ENCODE measurements at places on chromosomes 1 and 21. TPM values are rescaled to one million over a fixed set of nuclear protein-coding genes. Genes with fewer than 3 reads are reported as not detected.

- no peak for DNase-seq
Measured at GRCh38 chr1:182029002-182029378, 32.5 kb downstream of the ZNF648 start.

The FCRL1 gene
- total RNA-seq = not detected

The C1orf141 gene
- total RNA-seq = not detected

DNA sequence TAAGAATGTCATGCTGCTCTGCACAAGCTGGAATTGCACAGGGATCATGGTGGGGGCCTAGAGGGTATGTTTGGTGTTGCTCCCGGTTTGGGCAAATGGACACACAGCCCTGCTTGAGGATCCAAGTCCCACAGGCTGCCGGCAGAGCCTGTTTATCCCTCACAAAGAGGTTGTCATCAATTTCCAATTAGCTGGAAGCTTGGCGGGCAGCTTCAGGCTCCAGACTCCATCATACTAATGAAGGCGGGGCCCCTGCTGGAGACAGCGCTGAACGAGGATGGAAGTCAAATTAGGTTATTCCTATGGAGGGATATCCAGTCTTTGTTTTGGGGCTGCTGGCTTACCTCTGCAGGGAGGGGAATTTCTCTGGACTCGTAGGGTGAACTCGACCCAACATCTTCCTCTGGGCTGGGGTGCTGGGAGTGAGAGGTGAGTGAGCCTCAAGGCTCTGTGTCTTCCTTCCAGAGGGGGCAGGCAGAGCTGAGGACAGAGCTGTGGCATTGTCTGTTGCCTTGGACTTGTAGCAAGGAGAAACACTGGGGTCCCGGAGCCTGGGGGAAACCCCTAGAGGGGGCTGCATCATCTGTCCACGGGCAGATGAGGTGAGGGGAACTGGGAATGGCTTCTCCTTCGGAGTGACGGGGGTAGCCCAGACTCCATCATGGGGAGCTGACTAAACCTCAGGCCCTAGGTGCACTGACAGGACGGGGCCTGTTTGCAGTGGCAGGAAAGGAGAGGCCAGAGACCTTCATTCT lies 24.9 kb upstream of the PARP1 start:
- DNase-seq = no peak

GRCh38 chr1:204782118-204782700 lies 88.5 kb upstream of the NFASC start:
- no peak for DNase-seq

DNA sequence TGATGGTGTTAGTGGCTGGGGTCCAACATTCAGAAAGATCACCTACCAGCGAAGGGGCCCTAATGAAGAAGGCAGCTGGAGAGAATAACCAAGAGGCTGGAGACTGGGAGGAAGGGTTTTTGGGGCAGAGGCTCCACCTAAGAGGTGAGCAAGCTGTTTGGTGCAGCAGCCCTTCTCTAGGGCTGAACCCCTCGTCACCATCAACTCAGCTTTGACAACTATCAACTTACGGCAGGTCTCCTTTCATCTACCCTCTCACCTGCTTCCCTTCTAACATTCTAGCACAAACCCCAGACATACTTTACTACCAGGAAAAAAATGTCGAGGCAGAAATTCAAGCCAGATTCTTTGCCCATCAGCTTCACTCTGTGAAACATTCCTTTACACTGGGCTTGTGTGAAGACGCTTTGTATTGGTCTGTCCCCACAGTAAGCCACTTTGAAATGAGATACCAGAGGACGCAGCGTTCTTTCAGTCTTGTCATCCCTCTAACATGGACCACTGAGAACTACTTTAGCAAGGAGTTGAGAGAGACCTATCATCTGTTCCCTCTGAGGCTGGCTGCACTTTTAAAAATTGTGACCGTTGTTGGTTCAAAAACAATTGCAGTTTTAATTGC lies 84.6 kb downstream of the RAVER2 start:
- DNase-seq = no peak

The LCE3E gene
- not detected for total RNA-seq

The GIPC2 gene
- total RNA-seq = 0.29 TPM

DNA sequence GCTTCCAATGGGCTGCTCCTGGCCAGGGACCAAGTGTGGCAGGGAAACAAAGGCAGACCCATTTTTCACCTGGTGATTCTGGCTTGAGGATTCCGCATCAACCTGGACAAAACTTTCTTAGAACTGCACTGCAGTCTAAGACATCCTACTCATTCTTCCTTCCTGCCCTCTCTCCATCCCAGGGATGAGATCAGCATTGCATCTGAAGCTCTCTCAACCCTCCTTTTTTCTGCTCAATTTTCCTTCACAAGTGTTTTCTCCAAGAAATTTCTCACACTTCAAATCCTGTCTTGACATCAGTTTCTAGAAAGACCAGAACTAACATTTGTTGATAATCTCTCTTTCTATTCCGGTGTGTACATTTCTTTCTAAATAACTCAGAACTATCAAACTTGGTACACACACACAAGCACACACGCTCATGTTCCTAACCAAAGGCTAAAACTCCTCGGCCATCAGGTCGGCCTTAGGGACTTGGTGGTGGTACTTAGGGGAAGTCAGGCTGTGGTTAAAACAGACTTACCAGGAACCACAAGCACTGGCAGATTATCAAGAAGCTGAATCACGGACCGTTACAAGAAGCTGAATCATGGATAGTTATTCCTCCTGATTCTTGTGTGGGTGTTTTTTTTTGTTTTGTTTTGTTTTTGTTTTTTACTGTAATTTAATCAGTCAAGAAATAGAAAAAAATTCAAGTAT lies 21.0 kb upstream of the CXADR start:
- peak; percentile 97 for DNase-seq

- no peak for DNase-seq
Measured at GRCh38 chr1:85991261-85991660, 165.3 kb downstream of the COL24A1 start.
